NCI-H1436 treated with DMSO at 0.1 percent for 48 hours (cell line): ENCODE measurements at places on chromosomes 6 and 20.

DNA sequence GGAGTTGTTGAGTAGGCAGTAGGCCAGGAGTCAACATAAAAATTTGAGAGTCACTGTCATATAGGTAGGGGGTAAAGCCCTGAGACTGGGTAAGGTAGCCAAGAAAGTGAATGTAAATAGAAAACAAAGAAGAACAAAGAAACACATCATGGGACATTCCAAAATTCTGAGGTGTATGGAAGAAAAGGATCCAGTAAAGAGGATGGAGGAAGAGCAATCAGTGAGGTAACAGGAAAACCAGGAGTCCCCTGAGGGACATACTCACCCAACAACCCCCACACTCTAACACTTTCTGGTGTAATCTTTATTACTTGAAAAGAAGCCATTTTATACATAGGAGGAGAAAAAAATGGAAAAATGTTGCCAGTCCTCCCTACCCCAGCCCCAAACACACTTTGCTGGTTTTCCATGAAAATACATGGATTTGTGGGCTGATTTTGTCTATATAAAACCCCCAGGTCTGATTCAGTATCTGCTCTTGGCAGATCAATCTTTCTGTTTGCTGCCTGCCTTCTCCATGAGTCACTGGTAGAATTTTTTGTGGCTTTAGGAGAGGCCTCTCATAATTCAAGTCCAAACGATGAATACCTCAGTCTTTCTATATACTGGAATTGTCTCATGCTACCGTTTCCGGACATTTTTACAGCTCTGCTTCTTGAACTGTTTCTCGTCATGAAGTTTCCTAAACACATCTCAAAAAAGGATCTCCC is 271.4 kb upstream of the MAN1A1 start:
- DNase-seq = no peak

DNA sequence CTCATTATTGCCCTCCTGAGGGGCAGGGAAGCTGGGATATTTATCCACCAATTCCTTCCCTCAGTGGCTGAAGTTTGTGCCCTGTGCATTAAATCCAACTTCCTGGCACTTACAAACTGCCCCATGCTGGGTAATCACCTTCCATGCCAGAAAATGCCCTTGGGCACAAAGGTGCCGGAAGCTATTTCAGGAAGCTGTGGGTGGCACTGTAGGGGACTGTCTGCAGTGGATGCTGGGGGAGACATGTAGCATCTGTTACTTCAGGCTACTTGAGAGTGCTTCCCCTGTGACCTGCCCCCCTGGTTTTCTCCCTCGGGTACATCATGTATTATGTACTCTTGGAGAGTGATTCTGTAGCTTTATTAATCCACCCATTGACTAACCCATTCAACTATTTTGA is 24.7 kb upstream of the RALGAPA2 start:
- no peak for DNase-seq

GRCh38 chr6:44480097-44480541 is 92.6 kb downstream of the CDC5L start:
- no peak for DNase-seq

DNA sequence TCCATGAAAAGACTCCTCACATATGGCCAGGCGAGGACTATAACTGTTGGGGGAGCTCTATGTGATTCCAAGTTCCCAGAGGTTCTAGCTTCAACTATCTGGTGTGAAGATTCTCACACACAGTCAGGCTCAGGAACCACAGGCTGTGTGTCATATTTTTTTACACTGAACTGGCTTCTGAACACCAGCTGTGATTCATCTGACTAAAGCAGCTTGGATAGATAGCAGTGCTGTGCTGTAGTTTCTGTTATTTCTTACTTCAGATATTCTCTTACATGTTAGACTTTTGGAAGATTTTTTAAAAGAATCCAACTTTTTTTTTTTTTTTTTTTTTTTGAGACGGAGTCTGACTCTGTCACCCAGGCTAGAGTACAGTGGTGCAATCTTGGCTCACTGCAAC is 140.7 kb upstream of the MCHR2 start:
- DNase-seq = no peak

DNA sequence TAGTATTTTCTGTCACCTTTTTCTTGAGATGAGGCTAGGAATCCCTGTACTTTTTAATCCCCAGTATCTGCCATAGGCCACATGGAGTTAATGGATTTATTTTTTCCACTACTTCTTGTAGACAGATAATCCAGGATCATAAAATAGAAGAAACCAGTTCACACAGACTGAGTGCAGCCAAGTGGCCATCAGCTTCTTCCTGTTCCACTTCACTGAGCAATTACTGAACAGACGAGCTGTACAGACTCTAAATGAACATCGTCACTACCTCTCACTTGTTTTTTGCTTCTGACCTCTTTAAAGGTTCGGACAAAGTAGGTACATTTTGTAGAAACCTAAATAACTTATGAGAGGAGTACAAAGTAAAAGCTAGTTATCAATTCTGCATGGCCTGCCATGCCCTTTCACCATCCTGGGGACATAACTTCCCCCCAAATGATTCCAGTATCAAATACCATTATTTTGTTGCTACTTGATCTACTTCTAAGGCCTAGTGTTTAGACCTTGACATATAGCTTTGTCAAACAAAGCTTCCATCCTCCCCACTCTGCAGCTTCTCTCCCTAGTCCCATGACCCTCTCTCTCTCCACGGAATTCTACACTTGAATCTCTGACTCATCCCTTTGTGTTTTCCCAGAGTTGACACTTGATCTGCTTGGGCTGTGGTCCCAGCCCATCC is 34.4 kb upstream of the ARHGAP18 start:
- no peak for DNase-seq

GRCh38 chr20:50691573-50692551 is 520 bp upstream of the RIPOR3 start:
- no peak for DNase-seq

DNA sequence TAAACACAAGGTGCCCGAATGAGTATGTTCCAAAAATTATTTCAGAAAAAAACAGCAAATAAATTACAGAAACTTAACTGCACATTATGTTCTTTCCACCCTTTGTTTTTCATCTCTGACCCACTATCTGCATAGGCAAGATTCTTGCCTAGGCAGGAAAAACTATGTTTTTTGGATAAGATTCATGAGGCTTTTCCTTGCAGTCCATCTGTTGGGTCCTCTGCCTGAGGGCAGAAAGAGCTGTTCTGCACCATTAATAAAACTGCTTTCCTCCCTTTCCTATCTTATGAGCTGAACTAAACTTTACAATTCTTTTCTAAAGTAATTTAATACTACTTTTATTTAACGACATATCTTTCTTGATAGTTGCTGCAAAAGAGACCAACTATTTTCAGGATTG is 21.1 kb downstream of the ENPP1 start:
- DNase-seq = no peak

DNA sequence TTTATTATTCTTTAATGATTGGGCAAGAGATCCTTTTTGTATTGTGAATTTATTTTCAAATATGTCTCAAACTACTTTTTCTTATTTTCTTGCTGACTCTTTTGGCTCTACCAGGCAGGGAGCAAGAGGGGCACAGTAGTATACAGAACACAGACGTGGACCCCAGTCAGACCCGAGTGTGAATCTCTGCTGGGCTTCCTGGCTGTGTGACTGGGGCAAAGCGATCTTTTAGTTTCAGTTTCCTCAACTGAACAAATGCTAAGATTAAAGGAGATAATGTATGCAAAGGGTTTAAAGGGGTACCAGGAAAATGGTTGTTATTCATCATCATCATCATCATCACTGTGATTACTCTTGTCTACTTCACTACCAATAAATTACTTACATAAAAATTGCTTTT is 317.5 kb downstream of the HIVEP2 start:
- DNase-seq = no peak

- no peak for DNase-seq
Measured at GRCh38 chr6:134686071-134686470, 263.8 kb downstream of the ALDH8A1 start.

- no peak for DNase-seq
Measured at GRCh38 chr6:28368522-28368921, 18.8 kb downstream of the ZKSCAN3 start.

- no peak for DNase-seq
Measured at GRCh38 chr6:5411414-5411813, 150.1 kb downstream of the FARS2 start.

- no peak for DNase-seq
Measured at GRCh38 chr6:152309648-152310047, 327.5 kb downstream of the SYNE1 start.

GRCh38 chr20:50569864-50570836 is 60.0 kb downstream of the PTPN1 start:
- no peak for DNase-seq

DNA sequence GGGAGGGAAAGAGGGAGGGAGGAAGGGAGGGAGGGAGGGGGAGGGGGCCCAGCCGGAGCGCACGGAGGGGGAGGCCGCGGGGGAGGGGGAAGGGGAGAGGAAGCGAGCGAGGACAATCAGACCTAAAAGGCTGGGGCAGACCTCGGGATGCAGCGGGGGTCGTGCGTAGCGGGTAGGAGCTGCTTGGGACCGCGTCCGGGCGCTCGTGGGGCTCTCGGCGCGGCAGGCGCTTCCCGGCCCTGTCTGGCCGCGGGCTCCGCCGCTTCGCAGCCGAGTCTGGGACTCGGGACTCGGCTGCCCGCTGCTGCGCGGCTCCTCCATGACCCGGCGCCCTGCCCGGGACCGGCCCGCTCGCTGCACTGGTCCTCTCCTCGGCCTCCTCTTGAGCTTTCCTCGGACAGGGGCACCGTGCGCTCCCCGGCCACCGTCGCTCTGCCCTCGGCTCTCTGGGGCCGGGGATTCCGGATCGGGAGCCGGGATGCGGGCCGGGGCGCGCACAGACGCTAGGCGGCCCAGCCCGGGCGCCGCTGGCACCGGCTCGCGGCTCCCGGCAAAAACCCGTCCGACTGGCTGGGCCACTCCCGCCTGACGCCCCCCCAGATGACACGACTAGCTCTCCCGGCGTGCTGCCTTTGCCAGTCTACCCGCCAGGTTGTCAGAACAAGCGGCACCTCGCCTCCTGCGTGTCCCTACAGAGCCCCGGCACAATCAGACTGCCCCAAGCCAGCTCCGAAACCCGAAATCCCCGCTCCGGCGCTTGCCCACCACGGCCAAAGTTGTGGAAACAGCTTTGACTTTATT is 2.2 kb downstream of the TFAP2A start:
- no peak for DNase-seq

DNA sequence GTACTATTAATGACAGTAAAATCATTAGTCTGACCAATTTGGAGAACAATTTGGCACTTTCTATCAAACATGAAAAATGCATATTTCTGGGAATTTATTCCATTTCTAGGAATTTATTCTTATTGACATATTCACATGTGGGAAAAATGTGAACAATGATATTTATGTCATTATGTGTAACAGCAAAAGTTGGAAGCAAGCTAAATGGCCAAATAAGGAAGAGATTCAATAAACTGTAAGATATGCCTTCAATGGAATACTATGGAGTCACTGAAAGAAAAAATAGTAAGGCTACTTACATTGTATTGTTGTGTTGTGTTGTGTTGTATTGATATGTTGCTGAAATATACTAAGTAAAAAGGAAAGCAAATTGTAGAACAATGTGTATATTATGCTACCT is 100.5 kb upstream of the EDN1 start:
- DNase-seq = no peak

DNA sequence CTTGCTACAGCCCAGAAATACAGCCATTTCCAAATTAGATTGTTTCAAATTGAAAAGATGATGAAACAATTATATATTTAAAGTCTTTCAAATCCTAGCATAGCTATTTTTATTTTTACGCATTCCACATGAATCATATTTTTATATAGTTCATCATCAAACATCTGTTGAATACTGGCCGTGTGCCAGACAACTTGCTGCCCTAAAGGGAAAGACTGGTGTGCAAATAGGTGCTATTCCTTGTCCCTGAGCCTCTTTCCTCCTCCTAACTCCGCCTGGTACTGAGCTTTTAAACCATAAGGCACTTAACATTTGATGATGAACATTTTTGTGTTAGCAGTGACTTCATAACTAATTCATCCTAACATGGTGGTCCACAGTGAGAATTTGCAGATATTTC is 18.7 kb upstream of the PLCG1 start:
- no peak for DNase-seq

DNA sequence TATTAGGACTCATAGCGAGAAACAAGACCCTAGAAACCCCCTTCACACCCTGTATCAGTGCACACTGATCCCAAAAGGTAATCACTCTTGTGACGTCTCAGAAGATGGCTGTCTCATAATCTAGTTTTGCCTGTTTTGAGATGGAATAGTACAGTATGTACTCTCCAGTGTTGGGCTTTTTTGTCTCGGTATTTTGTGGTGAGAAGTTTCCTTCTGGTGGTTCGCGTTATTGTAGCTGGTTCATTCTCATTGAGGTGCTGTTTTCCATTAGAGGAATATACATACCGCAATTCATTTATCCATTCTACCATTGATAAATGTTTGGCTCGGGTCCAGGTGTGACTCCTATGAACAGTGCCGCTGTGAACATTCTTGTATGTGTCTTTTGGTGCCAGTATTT is 27.9 kb upstream of the MAP3K4 start:
- no peak for DNase-seq

DNA sequence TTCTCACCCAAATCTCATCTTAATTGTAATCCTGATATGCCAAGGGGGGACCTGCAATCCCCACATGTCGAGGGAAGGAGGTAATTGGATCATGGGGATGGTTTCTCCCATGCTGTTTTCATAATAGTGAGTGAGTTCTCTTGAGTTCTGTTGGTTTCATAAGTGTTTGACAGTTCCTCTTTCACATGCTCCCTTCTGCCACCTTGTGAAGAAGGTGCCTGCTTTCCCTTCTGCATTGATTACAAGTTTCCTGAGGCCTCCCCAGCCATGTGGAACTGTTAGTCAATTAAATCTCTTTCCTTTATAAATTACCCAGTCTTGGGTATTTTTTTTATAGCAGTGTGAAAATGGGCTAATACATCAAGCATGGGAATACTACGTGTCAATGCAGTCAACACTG is 925.0 kb upstream of the MAN1A1 start:
- no peak for DNase-seq

GRCh38 chr6:26155061-26155930 is 68.1 kb downstream of the HFE start:
- DNase-seq = no peak

DNA sequence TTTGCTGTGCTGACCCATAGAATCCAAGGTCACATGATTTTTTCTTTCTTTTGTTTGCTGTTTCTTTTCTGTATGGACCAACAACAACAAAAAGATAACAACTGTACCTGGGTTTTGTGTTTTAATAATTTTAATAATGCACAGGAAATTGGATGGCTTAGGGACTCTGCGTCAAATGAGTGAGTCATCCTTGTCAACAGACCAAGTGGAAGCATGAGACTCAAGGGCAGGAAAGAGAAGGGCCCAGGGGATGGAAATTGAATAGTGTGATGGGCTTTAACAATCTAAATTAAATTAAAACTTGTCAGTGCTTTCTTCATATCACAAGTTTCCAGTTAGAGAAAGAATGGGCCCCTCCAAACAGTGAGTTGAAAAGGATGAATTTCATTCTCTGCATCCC is 413.0 kb downstream of the PREX1 start:
- no peak for DNase-seq
